ENCODE measurements at places on chromosomes 4 and X.

DNA sequence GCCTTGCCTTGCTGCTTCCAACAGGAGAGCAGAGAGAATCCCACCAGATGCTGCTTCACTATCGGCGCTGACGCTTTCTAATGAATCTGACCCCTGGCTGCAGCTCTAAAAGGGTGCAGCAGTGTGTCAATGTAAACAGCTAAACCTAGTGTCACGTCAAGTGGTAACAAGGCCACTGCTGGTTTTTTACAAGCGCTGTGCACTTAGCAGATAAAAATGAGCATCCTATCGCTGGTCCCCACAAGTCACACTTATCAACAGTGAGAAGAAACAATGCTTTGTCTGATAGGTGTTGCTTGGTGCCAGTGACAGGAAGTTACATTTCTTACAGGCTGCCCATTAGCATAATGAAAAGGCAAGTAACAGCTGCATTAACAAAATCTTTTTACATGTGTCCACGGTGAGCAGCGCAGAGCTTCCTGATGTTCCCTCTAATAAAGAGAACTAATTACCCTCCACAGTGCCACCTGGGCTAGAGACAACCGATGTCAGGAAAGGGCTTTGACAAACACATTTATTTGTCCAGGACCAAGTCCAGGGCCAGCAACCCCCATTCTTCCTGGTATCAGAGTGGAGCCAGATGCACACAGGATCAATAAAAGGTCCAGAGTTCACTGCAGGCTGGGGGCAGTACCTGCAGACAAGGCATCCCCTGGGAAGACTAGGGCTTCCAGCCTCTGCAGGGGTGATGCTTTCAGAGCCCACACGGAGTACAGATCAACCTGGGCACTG, 176.0 kb downstream of the MGST2 start:
- no peak for DNase-seq

DNA sequence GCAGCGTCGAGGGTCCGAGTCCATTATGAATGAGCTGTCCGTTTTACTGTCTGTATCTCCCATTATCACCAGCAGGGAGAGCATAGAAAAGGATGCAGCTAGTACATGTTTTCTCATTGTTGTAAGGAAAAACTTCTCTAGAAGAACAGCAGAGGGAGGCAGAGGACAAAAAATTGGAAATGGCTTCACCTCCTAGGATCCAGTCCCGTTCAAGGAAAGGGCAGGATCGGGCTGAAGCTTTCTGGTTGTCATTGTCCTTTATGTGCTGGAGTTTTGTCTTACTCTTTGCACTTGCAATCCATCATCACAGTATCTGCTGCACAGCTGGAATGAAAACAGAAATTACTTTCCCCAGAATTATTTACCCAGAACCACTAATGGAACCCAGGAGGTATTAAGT, 14.7 kb downstream of the NDP start:
- no peak for DNase-seq

GRCh38 chr4:3418029-3418762, 23.6 kb upstream of the HGFAC start:
- no peak for DNase-seq

DNA sequence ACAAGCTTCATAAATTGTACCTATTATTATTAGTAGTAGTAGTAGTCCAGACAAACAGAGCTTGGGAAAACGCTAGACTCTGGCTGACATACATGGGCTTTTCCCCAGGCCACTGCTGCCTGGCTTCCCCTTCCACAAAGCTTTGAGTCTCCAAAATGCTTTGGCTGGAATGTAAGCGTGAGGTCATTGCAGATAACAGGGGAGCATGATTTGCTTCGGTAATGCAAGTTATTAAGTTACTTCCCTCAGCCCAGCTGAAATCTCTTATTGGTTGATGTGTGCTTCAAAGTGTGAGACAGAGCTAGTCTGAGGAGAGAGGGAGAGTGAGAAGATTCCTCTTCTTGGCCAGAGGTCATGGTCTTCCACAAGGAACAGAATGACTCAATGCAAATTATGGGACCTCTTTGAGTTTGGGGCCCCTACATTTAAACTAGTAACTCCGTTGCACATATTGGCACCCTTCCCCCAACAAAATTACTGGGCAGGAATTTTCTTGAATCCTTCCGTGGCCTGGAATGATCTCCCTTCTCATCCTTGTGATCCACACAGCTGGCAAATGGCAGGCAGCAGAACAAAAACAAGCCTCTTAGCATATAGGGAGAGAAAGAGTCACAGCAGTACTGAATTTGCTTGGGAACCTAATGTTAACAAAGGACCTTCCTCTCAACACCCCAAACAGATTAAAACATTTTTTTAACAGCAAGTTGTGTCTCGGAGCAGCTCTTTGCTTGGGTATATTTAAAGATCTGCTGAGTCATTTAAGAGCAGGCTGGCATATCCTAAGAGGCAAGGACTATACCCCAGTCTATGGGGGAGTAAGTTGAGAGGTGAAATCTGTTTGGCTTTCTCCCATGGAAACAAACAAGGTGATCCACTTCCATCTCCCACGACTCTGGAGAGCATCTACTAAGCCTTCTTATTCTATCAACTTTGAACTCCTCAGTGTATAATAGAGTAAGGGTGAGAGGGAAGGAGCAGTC, 19.9 kb downstream of the AR start:
- no peak for DNase-seq

- peak; percentile 83 for DNase-seq
Observed at GRCh38 chrX:9708923-9709553, 56.6 kb downstream of the GPR143 start.

GRCh38 chr4:109355835-109356234, 53.4 kb upstream of the COL25A1 start:
- DNase-seq = no peak

DNA sequence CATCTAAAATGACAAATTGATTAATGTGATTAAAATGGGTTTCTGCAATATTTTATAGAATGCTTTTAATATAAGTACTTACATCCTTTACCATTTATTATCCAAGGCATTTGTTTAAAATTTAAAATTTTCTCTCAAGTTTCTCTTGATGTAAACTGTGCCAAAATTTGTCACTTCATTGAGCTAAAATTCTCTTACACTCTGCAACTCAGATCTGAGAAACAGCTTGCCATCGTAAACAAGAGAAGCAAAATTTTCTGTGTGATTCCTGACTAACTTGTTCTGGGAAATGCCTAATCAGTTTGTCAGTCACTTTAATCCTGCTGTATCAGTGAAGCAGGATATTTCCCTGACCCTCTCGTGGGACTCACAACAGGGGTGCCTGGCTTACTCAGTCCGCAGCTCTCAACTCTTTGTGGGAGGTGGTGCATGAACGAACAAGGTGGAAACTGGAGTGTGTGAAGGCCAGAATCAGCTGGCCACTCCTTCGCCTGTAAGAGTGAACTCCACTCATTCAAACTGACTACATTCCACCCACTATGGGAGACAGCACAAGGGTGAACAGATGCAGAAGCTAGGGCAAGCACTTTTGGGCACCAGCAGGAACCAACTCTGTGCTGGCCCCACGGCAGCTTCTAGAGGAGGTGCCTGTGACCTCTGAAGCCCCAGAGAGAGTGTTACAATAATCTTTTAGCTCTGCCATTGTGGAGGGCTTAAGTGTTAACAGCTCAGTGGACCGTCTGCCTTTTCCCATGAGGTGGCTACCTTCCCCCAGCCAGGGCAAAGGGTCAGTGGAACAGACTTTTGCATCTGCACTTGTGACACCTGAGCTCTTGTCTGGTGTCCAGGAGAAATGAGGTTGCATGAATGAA, 349.4 kb downstream of the FAT4 start:
- no peak for DNase-seq

DNA sequence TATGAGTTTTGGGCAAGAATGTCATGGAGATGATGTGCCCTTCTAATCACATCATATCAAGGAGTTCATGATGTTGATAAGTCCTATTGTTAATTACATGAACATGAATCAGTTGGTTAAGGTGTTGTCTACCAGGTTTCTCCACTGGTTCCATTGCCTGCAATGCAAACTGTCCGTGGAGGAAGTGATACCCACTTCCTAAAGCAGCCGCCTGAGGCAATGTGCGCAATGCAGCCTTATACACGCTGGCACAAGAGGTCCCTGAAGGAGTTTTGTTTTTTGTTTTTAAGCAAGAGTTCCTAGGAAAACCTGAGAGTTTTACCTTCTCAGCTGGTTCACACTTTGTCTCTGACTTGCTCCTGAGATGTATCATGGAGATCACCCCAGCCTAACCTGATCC, 5.9 kb upstream of the GPKOW start:
- no peak for DNase-seq

DNA sequence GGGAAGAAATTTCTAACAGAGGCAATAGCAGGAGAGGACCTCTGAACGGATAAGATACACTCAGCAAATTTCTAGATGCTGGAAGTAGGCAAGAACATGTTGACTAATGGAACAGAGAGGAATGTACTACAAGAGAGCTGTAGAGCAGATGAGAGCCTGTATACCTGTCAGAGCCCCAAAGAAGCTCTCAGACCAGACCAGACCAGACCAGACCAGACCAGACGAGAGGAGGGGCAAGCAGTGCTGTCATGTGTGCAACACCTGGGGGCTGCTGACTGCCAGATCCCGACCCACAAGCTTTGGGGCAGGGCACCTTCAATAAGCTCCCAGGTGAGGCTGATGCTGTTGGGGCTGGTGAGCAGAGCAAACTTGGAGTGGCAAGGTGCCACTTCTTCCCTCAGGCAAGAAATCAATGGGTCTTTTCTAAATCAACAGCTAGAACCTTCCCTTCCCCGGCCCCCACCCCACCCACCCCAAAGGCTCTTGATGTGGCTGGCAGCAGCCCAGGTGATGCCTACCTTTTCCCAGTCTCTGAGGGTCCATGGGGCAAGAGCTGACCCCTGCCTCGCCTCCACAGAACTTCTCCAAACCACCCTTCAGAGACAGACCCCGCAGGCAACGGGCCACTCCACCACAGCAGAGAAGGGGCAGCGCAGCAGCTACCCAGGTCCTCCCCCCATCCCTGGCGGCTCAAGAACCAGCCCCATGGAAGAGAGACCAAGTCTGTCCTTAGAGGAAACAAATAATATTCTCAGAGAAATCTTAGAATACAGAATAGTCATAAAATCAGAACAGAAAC, 32.7 kb downstream of the MECP2 start:
- DNase-seq = no peak

- DNase-seq = no peak
Observed at GRCh38 chr4:714087-714486, 8.5 kb downstream of the PCGF3 start.

DNA sequence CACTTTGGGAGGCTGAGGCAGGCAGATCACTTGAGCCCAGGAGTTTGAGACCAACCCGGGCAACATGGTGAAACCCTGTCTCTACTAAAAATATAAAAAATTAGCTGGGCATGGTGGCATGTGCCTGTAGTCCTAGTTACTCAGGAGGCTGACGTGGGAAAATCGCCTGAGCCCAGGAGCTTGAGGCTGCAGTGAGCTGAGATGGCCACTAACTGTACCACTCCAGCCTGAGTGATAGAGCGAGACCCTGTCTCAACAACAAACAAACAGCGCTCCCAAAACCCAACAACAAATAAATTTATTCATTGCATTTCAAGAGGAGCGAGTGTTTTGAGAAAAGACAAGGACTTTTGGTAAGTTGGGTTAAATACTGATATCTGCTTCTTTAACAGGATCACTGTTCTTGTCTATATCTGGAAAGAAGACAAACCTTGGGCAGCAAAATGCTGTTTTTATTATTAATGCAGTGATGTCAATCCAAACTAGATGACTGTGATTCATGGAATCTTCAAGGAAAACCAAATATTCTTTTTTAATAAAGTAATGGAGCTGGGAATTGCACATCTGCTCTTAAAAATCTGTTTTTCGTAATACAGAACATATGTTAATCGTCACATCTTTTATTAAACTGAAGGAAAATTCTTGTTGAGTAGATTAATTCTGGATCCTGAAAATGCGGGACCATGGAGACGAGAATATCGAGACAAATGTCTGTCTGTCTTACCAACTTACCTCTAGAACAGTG, 90.8 kb upstream of the LIMCH1 start:
- no peak for DNase-seq

DNA sequence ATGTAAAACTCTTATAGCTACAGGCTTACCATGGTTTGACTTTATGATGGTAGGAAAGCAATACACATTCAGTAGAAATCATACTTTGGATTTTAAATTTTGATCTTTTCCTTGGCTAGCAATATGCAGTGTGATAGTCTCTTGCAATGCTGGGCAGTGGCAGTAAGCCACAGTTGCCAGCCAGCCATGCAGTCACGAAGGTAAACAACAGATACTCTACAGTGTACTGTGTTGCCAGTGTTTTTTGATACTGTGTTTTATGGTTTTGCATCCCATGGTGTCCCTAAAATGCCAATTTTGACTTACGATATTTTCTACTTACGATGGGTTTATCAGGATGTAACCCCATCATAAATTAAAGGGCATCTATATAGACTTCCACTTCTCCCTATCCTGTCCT, 24.8 kb upstream of the KLF3 start:
- no peak for DNase-seq

GRCh38 chrX:11789809-11790208, 31.8 kb downstream of the MSL3 start:
- no peak for DNase-seq

GRCh38 chr4:13985837-13986236, 358.3 kb upstream of the BOD1L1 start:
- DNase-seq = no peak

Measured in activated CD4-positive, CD25-positive, alpha-beta regulatory T cell treated with anti-CD3 and anti-CD28 coated beads, Interleukin-2, amount 50 U/mL, for 72 hours (primary cell).